ENCODE measurements at places on chromosomes 2 and 18.

- no peaks in the 10 kb centered on the region for H3K27me3 ChIP-seq
- H3K27ac ChIP-seq = no peak overlapping the region
- no peak for DNase-seq
- no peak overlapping the region for H3K4me3 ChIP-seq
- H3K36me3 ChIP-seq = no peaks in the 10 kb centered on the region
- no peaks in the 10 kb centered on the region for H3K4me1 ChIP-seq
These were observed 163.6 kb upstream of the COL3A1 start for GRCh38 chr2:188810586-188810985.

GRCh38 chr18:8849696-8850095 lies 144.3 kb downstream of the MTCL1 start:
- no peak overlapping the region for H3K4me3 ChIP-seq
- H3K4me1 ChIP-seq = peaks cover 3% of the 10 kb centered on the region
- no peak for DNase-seq
- peaks cover 54% of the 10 kb centered on the region for H3K27me3 ChIP-seq
- H3K36me3 ChIP-seq = no peaks in the 10 kb centered on the region

DNA sequence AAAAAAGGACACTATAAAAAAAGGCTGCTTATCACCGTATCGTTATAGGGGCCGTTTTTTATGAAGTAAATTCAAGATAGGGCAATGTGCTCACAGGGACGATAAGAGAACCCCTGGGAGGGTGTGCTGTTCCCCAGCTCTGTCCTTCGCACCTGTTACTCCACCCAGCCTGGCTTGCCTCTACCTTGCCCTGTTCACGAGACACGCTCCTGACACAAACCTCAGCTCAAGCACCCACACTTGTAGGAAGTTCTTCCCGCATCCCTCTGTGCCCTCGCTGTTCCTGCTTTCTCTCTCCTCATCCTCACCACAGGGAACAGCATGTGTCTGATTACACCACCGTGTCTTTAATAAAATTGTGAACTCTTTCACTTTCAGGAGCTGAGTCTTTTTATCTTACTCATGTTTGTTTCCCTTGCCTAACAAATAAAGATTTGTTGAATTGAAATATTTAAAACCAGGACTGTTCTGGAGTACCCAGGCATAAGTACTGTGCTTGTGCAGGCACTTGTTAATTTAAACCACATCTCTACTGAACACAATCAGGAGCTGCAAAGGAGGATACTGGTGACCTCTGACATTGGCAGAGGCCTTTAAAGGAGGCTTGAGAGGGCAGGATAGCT lies 26.0 kb upstream of the KIDINS220 start:
- no peak overlapping the region for H3K27ac ChIP-seq
- no peaks in the 10 kb centered on the region for H3K27me3 ChIP-seq
- peaks cover 2% of the 10 kb centered on the region for H3K36me3 ChIP-seq

DNA sequence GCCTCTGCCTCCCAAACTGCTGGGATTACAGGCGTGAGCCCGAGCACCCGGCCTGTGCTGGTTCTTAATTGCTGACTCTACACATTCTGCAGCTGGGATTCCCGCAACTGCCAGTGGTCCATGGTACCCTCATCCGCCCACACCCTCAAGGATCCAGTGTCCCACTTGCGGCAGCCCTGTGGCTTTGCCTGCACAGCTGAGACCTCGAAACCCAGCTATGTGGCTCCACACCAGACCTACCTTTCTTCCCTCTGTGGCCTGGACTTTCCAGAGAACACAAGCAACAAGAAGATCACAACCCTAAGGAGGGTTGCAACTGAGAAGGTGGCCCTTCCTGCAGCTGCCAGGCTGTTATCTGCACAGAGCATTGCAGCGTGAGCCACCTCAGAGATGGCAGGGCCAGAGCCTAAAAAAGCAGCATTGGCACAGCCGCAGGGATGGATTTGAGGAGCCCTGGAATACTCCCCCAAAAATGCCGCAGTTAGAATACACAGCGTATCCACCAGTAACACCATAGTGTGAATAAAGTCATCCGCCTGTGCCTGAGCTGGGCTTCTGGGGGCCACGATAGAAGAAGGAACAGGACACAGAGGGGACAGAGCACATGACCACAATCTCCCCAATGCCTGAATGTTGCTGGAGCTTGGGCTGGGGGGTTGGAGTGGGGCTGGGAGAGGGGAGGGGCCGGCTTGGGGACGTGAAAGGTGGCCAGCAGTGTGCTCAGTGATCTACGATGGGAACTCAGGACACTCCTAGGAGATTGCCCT lies 1.9 kb downstream of the GPR55 start:
- H3K36me3 ChIP-seq = peaks cover 2% of the 10 kb centered on the region
- peaks cover 10% of the 10 kb centered on the region for H3K27me3 ChIP-seq
- H3K27ac ChIP-seq = peak overlapping the region; percentile 49
- DNase-seq = no peak
- peaks cover 28% of the 10 kb centered on the region for H3K4me1 ChIP-seq

DNA sequence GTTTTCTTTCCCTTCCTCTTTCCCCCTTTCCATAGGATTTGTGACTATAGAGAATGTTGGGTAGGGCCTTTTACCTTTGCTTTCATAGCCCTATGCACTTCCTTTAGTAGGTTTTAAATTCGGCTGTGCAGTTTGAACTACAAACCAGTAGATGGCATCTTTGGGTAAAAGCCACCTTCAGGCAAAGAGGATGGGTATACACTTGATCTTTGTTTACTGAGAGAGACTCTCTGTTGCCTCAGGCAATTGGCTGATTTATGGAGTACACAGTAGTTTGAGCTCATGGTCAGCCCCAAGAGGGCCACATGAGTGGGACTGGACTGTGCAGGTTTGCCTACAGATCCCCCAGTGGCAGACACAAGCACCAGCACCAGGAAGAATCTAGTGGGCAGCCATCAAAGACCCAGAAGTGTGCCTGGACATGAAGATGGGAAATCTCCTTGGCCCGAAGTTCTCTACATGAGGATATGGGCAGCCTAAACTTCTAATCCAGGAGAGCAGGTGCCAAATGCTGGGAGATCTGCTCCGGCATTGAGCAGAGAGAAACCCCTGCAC lies 1304.3 kb upstream of the DDX18 start:
- H3K4me3 ChIP-seq = no peak overlapping the region
- no peak for DNase-seq
- H3K27ac ChIP-seq = no peak overlapping the region
